ENCODE measurements at places on chromosomes 1 and 21.

DNA sequence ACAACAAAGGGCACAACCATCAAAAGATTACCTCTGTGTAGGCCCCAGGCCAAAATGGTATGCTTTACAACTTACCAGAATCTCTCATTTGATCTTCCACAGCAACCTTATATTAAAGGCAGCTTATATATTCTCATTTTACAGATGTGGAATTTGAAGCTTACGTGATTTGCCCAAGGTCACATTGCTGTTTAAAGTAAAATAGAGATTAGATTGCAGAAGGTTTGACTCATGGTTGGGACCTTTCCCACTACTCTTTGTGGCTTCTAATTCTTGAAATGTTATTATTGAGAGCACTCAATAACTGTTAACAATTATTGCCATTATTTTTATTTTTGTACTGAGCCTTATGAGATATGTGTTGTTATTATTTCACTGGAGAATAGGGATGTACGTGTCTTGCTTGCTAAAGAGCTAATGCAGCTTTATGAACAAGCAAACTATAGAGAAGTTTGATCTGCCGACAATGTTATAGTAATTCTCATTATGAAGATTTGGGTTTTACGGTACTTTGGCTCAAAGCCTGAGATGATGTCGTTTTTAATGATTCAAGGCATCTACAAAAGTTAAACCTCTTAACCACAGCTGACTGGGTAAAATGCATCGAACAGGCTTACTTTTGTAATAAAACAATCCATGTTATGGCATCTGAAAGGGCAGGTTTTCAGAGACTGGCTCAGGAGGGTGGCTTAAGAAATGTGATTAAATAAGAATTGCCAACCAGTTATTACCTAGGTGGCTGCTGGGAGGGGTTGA is 43.3 kb upstream of the TSNAX start:
- DNase-seq, result no peak

GRCh38 chr1:204358605-204359004 is 1.1 kb downstream of the PLEKHA6 start:
- peak; percentile 47 for DNase-seq

- no peak for DNase-seq
These were observed 23.8 kb downstream of the KCNA2 start for GRCh38 chr1:110582378-110582777.

DNA sequence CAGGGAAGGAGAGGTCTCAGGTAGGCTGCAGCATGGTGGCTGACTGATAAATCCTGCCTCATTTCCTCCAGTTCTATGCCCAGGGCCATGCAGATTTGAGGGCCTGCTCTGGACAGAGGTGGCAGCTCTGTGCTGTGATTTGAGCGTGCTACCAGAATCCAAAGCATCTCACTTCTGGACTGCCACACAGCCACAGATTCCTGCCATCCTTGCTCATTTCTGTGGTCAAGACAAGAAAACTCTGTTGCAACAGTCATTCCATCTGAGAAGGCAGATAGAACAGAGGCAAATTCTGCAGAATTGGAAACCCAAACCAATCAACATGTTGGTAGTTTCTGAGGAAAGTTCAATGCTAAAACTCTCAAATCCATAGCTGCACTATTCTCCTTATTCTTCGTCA is 102.8 kb upstream of the GALNT2 start:
- no peak for DNase-seq

DNA sequence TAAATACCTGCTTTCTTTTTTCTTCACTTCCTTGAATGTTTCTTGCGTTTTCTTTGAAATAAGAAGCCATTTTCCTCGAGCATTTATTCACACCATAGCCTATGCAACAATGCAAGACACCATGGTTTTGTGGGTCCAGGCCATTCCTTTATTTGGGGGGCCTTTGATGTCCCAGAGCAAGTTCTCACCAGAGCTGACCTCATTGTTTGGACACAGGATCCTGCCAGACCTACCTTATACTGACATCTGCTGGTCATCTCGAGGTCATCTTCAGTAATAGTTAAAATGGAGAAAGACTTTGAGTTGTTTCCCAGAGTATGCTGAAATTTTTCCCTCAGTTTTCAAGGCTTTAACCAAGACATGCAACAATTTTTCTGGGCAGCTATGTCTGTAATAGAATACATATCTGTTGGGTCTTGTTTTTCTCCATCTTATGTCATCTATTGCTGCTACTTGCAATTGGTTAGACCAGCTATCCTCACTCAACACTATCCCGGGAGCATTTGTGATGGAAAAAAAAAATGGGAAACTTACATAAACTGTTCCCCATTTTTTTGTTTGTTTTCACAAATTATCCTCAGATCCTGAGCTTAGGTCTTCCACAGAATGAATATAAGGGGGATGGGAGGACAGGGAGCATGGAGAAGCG is 34.0 kb upstream of the BACE2 start:
- DNase-seq, result peak; percentile 6

GRCh38 chr1:32774950-32775634 is 42.1 kb downstream of the YARS1 start:
- DNase-seq, result no peak

DNA sequence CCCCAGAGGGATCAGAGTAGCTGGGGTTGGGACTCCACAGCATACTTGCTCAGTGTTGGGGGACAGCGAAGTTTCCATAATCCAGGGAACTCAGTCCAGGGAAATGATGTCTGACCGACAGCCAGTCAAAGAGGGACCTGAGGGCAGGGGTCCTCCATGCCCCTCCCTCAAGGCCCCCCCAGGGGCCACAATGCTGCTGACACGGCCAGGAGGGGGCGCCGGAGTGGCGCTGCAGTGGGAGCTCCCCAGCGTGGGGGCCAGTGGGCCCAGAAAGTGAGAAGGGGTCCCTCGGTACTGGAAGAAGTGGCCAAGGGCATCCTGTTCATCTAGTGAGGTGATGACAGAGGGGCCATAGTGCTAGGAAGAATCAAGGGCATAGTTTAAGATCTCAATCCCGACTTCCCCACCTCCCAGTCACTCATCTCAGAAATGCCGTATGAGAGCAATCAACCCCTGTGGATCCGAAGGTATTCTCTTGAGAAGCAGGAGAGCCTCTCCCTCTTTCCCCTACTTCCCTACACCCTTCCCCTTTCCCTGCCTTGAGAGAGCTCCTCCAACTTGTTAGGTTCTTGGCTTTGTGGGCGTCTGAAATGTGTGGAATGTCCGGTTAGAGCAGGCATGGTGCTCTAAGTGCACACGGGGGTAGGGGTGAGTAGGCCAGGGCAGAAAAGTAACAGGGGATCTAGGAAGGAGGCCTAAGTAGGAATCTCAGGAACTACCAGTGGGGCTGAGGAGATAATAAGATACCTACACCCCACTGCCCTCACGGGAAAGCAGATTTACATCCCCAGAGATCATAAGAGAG is 4.1 kb downstream of the NUDT17 start:
- DNase-seq, result no peak

GRCh38 chr1:84615790-84616189 is 41.5 kb upstream of the CTBS start:
- DNase-seq, result no peak

GRCh38 chr1:87799451-87799850 is 470.8 kb downstream of the LMO4 start:
- DNase-seq, result no peak

Measured in NCI-H524 (cell line).